ENCODE measurements at places on chromosomes 4 and X.
A peak's percentile ranks its signal among the peaks of the same experiment; 100 is the strongest.

DNA sequence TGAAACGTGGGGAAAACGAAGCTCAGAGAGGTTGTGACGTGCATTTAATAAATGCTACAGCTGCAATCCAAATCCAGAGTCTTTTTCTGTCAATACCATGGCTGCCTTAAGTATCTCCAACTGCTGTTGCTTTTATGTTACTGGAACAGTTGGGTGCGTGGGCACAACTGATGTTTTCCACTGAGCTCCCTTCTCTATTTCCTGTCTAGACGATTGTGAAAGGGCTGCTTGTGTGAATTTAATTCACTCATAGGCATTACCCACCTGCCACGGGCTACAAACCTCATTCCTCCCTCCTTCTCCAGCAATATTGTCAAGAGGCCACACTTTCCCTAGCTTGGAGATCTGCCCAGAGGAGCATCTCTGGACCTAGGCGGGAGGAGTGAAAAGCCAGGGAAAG is 526.0 kb downstream of the MID1IP1 start:
- peak; percentile 71 for DNase-seq

DNA sequence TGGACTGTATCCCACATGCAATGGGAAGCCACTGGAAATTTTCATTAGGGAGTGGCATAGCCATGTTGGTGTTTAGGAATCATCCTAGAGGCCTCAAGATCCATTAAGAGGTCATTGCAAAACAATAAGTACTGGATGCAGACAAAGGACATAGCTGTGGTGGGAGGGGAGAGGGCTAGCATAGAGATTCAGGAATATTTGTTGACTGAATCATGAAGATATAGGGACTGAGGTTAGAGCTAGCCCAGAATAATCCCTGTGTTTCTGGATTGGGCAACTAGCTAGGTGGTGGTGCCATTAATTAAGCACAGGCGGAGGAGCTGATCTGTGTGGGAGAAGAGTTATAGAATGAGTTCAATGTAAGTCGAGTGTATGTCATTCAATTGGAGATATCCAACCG is 135.0 kb downstream of the RAB28 start:
- DNase-seq = no peak

- DNase-seq = no peak
Observed at GRCh38 chrX:111519215-111519614, 7.8 kb downstream of the SERTM2 start.

DNA sequence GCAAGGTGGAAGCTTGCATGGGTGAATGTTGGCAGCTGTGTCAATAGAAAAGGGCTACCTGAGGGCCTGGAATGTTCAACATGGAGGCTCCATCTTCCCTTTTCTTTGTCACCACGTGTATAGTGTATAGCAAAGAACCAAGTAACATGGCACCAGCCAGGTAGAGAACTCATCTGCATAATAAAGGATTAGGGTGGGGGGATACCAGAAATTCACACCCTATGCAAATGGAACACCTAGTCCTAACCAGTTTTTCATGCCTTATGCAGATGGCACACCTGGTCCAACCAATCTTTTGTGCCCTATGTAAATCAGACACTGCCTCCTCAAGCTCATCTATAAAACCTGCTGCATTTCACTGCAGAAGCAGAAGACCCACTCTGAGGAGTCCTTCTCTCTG is 169.6 kb upstream of the GLRA2 start:
- no peak for DNase-seq
